ENCODE measurements at places on chromosomes 5 and 9. TPM values are rescaled to one million over a fixed set of nuclear protein-coding genes. Genes with fewer than 3 reads are reported as not detected.

DNA sequence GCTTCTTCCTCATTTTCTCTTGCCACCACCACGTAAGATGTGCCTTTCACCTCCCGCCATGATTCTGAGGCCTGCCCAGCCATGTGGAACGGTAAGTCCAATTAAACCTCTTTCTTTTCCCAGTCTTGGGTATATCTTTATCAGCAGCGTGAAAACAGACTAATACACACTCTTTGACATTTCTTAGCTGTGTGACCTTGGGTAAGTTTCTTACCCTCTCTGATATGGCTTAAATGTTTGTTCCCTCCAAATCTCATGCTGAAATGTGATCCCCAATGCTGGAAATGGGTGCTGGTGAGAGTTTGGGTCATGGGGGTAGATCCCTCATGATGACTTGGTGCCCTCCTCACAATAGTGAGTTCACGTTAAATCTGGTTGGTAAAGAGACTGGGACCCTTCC is 188.8 kb upstream of the IRX4 start:
- DNase-seq, result no peak

- DNase-seq, result no peak
Observed at GRCh38 chr9:76135902-76136301, 245.4 kb downstream of the PCSK5 start.

- DNase-seq, result peak; percentile 52
Observed at GRCh38 chr9:135248721-135249120, 161.3 kb downstream of the OLFM1 start.

DNA sequence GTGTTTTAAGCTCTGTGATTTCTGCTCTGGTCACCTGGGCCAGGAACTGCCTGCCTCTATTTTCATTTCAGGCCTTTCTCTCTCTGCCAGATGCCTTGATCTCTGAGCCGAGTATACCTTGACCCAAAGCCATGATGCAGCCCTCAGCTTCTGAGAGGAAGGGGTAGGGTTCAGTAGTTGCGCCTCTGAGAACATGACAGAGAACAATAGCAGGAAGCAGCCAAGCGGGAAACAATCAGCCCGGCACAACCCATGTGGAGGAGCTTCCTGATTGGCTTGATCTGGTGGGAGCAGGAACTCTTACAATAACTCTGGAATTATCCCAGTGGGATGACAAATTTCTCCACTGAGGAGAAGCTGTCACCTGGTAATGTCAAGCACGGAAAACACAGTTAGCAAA is 127.4 kb downstream of the PALM2AKAP2 start:
- DNase-seq, result no peak

DNA sequence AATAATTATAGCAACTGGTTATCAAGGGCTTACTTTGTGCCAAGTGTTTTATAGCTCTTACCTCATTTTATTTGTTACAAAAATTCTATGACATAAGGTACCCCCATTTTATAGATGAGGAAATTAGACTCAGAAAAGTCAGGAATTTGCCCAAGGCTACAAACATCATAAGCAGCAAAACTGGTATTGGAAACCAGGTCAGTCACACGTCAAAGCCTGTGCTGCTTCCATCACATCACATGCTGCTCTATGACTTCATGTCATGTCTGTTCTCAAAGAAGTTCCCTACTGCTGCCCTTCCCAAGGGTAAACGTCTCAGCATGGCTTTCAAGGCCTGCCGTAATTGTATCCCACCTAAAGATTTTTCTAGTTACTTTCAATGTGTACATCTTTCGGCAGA is 6.9 kb upstream of the KIF2A start:
- DNase-seq, result no peak

DNA sequence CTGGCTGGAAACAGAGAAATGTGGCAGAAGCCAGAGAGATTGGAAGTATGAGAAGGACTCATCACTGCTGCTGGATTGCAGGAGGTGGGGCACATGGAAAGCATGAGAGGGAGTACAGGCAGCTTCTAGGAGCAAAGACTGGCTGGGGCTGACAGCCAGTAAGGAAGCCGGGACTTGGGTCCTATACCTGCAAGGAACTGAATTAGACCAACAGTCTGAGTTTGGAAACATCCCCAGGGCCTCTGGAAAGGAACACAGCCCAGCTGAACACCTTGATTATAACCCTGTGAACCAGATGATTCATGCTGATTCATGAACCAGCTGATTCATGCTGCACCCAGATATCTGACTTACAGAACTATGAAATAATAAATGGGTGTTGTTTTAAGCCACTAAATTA is 93.4 kb downstream of the OSTF1 start:
- DNase-seq, result no peak

DNA sequence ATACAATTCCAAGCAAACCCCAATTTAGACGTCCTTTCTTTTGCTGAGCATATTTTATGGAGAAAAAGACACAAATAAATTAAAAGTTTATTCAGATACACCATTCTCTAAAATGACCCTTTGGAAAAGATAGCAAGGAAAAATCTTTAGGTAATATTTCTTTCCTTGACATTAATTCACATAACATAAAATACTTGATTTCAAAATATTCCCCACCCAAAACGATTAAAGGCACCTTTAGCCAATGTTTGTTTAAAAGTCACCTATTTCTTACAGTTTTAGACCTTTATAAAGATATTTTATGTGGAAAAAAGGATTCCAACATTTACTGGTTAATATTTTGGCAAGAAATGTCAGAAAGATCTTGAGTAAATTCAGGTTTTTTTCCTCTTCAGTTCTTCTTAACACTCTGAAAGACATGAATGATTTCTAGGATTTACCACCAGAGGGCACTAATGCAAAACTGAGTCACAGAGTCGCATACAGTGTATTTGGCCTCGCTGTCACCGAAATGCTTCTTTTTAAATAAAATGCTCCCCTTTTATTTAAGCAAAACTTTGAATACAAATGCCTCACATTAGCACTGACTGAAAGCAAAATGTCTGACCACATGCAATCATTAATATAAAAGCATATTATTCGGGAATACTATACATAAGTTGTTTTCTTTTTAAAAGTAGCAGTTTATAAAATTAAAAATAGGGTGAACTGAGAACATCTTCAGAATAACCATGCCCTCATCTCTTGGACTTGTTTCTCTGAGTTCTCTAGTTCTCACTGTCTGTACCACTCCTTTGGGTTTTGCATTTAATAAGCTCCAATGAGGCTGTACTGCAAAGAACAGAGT is 122.5 kb downstream of the SLC1A3 start:
- DNase-seq, result no peak

- DNase-seq, result peak; percentile 81
Observed at GRCh38 chr9:98867429-98868168, 60.1 kb downstream of the GALNT12 start.

DNA sequence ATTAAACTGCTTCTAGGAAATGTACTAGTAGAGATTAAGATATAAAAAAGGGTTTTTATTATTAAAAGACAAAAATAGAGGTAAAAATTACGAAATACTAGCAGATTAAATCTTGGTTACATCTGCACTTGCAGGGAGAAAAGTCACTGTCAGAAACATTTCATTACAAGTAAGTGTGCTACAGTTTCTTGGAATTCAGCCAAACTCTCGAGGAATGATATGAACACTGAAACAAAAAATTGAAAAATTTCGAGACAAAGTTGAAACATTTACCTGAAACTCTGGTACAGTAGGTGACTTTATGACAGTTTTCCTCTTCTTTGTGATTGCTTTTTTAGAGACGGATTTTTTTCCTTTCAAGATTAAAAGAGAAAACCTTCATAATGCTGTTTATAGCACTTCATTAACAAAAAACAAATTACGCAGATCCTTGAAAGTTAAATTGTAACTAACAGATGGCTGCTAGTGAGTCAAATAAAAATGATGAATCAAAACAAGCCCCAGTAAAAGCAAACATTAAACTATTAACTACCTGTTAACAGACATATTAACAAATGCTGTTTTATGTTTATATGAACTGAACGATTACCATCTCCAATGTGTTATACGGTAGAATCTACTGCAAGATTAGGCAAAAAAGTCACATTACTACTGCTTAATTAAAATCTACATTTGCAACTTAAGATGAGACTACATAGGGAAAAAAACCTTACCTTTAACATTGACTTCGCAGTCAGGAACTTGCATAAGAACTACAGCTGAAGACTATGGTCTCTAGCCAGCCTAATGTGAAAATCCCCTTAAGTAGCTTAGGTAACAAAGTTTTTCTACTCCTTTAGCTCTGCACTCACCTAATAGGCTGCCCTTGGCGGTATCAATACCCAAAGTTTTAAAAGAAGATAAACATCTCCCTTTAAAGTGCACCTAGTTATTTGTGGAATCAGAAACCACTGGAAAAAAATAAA is 61.4 kb downstream of the RANBP6 start:
- DNase-seq, result no peak

DNA sequence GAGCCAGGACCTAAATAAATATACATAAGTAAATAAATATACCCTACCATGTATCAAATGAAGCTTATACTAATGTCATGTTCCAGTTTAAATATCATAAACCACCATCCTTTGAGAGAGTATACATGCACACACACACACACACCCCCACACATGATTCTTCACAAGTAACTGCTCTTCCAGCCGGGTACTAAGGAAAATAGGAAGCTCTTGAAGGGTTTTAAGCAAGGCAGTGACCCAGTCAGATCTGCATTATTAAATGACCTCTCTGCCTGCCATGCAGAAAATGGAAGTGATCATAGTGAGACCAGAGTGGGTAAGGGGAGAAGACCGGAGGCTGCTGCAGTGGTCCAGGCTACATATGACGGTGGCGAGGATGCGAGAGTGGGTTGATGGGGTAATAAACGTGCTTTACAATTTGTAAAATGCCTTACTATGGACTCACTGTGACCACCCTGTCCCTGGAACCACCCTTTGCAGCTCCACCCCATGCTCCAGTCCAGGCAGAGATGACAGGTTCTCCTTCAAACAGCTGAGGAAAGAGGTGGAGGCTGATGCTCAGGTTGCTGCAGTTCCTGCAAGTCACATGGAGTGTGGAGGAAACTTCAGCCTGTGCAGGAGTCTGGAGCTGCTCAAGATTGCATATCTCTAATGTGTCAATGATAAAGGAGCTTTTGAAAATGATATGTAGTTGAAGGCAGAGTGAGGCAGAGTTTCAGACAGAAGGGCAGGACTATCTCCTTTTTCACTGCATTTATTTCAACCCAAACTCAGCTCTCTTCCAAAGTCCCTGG is 38.8 kb upstream of the NDFIP1 start:
- no peak for DNase-seq

DNA sequence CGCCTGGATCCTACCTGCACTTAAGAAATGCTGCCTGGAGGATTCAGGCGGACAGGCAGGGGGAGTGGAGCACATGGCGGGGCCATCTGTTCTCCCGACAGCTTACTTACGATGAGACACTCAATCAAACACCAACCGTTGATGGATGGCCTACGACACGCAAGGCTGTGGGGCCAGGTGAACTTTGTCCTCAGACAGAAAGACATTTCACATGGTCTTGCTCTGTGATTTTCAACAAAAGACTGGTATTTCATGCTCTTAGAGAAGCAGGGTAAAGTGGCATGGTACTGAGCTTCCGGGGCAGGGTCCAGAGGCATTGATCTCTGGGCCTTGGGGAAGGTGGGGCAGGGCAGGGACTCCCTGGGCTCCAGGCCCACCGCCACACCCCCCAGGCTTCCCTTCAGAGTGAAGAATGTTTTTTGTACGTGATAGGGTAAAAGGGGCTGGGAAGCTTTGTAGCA is 9.1 kb upstream of the OLFM1 start:
- DNase-seq, result no peak

- no peak for DNase-seq
Observed at GRCh38 chr5:2205185-2205585, 322.5 kb upstream of the IRX4 start.

DNA sequence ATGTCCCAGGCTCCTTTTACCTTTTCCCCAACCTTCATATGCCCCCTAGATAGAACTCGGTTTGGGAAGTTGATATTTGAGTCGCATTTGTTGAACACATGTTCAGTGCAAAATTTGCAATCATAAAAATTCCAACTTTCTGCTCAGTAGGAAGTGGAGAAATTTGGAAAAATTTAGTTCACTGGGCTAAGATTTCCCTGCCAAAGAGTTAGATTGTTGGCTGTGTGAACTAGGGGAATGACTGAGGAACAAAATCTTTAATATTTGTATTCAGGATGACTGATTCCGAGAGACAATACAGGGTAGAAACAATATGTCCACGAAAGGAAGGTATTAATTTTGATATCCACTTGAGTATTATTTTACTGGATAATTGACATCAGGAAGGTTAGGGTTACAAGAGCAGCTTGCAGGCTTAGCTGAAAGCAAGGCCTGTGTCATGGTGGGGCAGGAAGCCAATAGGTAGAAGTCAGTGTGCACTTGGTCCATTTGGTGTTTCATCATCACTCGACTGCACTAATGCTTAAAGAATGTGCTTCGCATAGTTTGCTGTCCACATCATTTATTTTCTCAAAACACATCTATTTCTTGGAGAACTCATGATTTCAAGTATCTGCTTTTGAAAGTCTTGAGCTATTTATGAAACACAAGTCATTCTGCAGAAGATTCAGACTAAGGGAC is 59.4 kb upstream of the GNA14 start:
- peak; percentile 85 for DNase-seq

- DNase-seq, result no peak
Observed at GRCh38 chr5:95075111-95075510, 209.8 kb downstream of the MCTP1 start.

DNA sequence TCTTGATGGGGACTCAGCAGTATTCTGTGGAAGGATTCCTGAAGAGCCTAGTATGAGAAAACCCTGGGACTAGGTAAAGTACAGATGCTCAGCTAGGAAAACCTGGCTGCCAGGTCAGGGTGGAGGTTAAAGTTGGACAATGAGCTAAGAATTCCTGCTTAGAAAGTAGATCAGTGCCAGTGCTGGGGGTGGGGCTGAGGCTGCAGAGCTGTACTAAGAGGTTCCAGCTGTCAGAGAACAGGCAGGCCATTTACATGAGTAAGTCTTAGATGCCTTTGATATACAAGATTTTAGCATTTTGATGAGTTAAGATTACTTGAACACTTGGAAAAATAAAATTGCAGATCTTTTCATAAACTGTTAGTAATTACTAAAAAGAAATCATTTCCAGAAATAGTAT is 332.3 kb upstream of the NUDT12 start:
- DNase-seq, result no peak

- no peak for DNase-seq
Observed at GRCh38 chr5:31273631-31274378, 80.3 kb downstream of the CDH6 start.

- DNase-seq, result no peak
Observed at GRCh38 chr9:2173861-2174260, 158.7 kb downstream of the SMARCA2 start.

The CYSRT1 gene
- total RNA-seq, result not detected

The KCNV2 gene
- not detected for total RNA-seq

The RANBP17 gene
- 13.6 TPM for total RNA-seq

The ITGA1 gene
- 152 TPM for total RNA-seq

The ADAMTSL1 gene
- total RNA-seq, result 50.4 TPM

The ZNF883 gene
- total RNA-seq, result 1.5 TPM

The RANBP3L gene
- total RNA-seq, result 4.9 TPM

Measured in aorta (tissue), 5 donors.